ENCODE measurements at places on chromosomes 16 and 17.

GRCh38 chr17:67633751-67634211 is 84.0 kb upstream of the NOL11 start:
- DNase-seq, result no peak

GRCh38 chr16:23182679-23183542 is at the start of gene SCNN1G:
Gene SCNN1G (plus strand): TSS chr16:23182745. CDS start chr16:23186272, 3,527 bp downstream.
- no peak for DNase-seq

DNA sequence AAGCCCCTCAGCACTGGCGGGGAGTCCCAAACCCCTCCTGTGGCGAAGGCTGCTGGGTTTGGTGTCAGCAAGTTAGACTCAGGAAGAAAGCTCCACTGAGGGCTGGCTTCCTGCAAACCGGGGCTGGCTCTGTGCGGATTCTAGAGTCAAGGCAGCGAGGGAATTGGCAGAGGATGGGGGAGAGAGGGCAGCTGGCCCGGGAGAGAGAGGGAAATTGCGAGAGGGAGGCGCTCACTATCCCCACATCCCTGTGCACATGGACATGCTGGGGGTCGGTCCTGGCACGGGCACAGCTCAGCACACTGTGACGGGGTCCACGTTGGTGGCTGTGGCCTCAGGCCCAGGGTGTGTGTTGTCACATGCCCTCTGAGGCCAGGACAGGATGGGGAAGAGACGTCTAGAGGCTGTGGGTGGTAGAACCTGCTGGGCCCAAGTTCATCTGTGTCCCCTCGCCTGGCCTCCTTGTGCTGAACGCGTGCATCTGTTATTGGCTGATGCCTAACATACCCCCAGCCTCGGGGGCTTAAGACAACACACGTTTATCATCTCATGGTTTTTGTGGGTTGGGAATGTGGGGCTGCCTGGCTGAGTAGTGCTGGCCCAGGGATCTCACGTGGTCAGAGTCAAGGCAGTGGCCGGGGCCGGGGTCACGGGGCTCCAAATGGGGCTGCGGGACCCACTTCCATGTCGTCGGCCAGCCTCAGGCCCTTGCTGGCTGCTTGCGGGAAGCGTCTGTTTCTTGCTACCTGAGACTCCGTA is 16.7 kb upstream of the JPH3 start:
- DNase-seq, result no peak

- DNase-seq, result no peak
Observed at GRCh38 chr17:27466376-27466742, 10.1 kb downstream of the KSR1 start.

DNA sequence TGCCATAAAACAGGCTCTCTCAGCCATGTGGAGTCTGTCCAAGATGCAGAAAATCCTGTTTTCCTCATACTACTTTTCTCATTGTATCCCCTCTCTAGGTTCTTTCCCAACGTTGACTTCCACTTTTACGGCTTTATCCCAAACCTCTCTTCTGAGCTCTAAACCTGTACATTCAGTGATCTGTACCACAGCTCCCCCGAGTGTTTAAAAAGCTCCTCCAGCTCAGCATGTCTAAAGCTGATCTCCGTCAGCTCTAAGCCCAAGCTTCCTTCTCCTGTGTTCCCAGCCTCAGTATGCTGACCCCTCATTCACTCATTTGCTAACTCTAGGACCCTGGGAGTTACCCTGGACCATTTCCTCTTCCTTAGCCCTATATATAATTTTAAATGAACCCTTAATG is 144.6 kb downstream of the DNAH9 start:
- DNase-seq, result no peak

Measured in stimulated activated CD4-positive, alpha-beta T cell treated with anti-CD3 and anti-CD28 coated beads, Interleukin-4, amount 100 ng/mL, for 1 hour (primary cell).